HS-27A (cell line): ENCODE measurements at places on chromosomes 1 and 21.

DNA sequence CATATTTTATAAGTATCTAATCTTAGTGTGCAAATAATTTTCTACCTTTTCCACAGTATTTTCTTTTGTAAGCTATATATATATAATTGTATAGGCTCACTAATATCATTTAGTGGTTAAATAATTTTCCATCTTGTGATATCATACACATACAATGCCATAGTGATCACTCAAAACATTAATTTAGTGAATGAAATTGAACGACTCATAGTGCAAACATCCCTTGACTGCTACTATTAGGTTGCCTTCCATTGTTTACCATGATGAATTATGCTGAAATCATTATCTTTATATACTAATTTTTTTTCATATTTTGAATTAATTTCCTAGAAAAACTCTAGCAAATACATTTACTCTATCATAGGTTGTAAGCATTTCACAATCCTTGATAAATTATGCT is 127.1 kb downstream of the PCNX2 start:
- DNase-seq, result no peak

- DNase-seq, result peak; percentile 89
Measured at GRCh38 chr1:18926315-18927081, 24.1 kb upstream of the ALDH4A1 start.

DNA sequence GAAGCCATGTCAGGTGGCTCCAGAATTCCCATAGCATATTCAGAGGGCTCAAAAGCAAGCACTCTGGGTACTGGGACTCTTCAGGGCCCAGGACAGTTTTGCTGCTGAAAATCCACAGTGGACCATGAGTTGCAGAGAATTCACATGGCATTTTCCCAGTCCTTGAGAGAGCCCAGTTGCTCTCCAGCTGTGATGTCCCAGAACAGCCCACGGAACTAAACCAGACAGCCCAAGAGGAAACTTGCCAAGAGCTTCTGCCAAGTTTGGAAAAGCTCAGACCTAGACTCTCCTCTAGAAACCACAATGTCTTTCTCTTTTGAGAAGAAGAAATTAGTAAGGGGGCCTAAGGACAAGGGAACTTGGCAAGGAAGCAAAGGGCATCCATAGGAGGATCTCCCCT is 69.4 kb downstream of the RGS2 start:
- no peak for DNase-seq

- DNase-seq, result no peak
Measured at GRCh38 chr1:5950994-5951785, 41.0 kb downstream of the NPHP4 start.

DNA sequence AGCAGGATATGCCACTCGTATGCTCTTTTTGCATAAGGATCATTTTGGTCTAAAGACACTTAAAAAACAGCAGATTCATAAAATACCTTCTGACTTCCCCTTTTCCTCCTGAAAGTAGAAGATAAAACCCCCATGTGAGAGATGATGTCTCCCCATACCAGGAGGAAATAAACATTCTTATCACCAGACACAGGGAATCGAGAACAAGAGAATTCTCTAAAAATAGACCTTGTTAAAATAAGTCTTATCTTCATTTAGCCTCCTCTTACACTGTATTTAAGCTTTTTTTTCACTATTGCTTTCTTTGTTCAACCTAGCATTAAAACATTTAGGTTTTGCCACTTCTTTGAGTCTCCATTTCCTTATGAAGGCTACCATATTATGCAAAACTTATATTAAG is 709.3 kb downstream of the KCNT2 start:
- no peak for DNase-seq

- no peak for DNase-seq
Measured at GRCh38 chr1:213657013-213657412, 330.8 kb upstream of the PROX1 start.

DNA sequence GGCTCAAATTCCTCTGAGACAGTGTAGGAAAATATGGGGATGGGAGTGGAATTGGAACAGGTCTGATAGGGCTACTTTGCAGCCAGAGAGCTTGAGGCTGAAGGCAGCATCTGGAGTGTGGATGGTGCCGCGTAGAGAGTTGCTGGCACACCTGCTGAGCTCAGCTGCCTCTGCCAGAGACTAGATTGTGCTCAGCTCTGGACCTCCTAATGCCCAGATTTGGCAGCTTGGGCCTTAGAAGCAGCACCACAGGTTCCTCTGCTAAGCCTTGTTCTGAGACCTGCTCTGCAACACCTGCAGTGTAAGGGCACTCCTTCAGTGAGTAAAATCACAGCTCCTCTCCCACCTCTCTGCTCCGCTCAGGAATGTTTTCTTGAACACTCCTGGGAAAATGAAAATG is 23.3 kb downstream of the ACOT11 start:
- no peak for DNase-seq

GRCh38 chr1:174497478-174497877 is 49.7 kb downstream of the GPR52 start:
- DNase-seq, result no peak

DNA sequence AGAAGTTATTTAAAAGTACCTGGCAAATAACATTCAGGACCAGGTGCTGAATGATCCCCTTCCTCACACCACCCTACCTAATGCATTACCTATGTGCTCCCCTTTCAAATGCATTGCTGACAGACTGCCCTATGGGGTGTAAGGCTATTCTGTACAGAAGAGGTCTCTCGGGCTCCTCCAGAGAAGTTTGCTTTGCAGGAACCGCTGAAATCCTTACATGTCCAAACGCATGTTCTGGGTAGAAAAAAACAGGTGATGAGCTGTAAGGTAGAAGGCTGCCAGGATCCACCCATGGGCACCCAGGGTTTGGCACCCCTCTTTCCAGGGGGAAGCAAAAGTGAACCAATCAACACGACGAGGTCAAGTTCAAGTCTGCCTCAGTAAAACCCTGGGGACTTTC is 58.3 kb upstream of the TARBP1 start:
- DNase-seq, result no peak

- no peak for DNase-seq
Measured at GRCh38 chr1:65059930-65060538, 88.0 kb upstream of the AK4 start.

DNA sequence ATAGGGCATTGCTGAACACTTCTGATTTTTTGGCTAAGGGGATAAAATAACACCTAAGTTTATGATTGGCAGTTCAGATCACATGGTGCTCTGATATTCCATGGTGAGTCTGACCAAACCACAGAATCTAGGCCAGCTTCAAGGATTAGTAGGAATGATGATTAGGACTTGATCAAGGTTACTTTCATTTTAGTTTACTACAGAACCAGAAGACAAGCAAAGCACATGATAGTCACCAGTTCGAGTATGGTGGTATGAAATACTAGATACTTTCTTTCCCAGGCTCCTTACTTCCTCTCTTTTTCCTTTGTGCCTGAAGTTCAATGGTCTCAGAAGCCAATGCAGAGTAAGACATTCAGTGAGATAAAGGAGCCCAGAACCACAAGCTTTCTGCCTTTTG is 26.6 kb downstream of the S100A10 start:
- DNase-seq, result no peak

GRCh38 chr1:55147524-55147923 is 67.6 kb downstream of the USP24 start:
- no peak for DNase-seq

DNA sequence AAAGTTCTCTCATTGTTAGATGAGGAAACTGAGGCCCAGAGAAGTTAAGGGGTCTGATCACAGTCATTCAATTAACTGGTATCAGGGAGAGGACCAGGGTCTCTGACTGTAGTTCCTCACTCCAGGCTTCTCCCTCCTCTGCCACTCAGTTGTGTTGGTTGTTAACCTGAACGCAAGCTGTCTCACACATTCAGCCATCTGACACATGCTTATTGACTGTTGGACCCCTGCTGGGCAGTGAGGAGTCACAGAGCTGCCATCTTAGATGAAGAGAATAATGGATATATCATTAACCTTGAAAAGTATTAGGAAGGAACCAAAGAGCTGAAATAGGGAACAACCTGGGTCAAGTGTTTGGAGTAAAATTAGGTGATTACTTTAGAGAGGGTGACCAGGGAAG is 194.8 kb downstream of the ZZZ3 start:
- no peak for DNase-seq
